ENCODE measurements at places on chromosomes 2 and 18.

DNA sequence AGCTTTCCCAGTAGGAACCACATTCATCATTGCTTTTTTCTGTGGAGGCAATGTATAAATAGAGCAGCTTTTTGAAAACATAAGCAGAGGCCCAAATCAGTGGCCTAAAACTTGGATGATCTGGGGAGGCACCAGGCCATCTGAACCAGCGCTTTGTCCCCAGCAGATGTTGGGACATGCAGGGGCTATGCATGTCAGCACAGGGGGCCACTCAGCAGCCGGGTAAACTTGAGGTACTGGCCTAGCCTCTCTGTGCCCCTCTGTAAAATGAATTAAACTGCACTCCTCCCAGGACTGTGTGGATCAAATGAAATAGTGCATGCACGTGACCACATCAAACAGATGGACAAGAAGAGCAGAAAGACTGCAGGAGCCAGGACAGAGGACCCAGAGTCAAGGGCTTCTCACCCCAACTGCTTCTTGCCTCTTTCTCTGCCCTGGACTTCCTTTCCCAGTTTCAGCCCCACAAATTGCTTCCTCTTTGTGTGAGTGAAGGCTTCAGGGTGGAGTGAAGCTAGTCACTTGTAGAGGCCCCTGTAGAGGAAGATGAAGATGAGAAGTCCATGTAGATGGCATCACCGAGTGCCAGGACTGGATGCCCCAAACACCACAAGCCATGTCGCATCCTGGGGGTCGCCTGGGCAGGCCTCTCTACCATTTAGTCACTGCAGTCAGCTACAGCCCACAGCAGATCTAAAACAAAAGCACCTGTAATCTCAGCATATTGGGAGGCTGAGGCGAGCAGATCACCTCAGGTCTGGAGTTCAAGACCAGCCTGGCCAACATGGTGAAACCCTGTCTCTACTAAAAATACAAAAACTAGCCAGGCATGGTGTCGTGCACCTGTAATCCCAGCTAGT lies 53.2 kb downstream of the IMPA2 start:
- DNase-seq: no peak

- no peak for DNase-seq
Measured at GRCh38 chr2:130287656-130288026, 55.1 kb upstream of the IMP4 start.

- no peak for DNase-seq
Measured at GRCh38 chr2:176934869-176935415, 277.7 kb upstream of the HNRNPA3 start.

DNA sequence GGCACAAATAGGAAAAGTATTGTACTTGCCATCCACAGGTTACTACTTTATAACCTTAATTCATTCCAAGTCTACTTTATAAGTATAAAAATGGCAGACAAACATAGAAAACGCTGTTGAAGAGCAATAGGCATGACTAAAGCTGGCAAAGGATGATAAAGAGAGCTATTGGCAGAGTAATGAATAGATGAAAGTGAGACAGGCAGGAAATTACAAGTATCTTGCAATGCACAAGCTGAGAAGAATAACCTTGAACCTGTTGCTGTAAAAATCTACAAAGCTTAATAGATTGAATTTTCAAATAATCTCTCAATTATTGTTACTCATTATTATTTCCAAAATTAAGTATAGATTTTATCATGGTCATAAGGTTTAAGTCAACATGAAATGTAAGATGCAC lies 8.8 kb downstream of the PELI1 start:
- no peak for DNase-seq

GRCh38 chr2:174577967-174578589 lies 19.5 kb downstream of the WIPF1 start:
- no peak for DNase-seq

- no peak for DNase-seq
Measured at GRCh38 chr2:39179974-39180960, 59.4 kb upstream of the SOS1 start.

All from stimulated activated CD8-positive, alpha-beta memory T cell treated with anti-CD3 and anti-CD28 coated beads, Interleukin-7, amount 100 ng/mL, for 1 hour (primary cell).